ACHN (cell line): ENCODE measurements at places on chromosomes 7 and 10.

DNA sequence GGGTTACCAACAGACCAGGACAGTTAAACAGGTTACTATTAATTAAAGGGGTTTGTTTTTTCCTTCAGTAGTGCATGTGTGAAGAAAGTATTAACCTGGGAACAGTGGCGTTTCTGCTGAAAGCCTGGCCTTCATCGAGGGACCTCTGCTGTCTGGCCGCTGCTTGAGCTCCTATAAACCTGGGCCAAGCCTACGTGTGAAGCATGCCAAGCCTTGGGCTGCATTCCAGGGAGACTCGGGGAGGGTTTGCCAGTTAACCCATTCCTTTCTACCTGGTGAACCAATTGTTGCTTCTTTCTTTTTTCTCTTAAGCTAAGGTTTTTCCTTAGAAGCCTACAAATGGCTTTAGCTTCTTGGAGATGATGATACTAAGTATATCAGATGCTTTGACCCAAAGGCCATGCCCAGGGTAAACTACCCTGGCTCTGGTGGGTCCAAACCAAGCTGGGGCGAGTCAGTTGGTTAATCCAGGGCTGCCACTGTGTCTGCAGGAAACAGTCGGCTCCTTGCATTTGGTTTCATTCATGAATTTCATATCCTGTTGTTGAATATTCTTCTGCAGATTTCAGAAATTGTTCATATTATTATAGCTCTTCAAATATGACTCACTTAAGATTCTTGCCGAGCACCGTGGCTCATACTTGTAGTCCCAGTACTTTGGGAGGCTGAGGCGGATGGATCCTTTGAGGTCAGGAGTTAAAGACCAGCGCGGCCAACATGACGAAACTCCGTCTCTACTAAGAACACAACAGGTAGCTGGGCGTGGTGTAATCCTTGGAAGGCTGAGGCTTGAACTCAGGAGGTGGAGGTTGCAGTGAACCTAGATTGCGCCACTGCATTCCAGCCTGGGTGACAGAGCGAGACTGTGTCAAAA, 23.8 kb downstream of the PFKP start:
- DNase-seq, result peak; percentile 82

DNA sequence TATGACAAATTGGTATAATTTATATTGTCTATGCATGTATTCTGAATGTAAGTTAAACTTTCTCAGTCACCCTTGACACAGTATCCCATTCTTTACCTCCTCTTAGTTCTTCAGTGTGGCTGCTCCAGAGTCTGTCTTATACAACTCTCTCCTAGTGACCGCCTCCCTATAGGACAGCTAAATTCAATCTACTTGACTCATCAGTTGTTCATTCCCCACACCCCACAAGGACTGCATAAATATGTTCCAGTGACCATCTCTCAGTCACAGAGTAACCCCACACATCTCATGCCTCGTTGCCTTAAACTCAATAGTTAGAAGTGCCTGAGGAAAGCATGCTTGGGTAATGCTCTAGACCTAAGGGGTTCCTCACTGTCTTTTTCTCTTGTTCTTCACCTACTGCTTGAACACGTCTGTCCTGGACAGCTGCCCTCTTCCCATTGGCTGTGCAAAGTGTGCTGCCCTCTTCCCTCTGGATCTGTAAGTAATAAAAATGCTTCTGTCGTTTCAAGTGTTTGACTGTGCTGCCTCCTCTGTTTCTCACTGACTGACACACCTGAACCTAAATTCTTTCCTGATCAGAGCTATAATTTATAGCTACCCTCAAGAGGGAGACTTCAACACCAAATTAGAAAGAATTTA, 494.6 kb upstream of the GRM3 start:
- DNase-seq, result peak; percentile 3

DNA sequence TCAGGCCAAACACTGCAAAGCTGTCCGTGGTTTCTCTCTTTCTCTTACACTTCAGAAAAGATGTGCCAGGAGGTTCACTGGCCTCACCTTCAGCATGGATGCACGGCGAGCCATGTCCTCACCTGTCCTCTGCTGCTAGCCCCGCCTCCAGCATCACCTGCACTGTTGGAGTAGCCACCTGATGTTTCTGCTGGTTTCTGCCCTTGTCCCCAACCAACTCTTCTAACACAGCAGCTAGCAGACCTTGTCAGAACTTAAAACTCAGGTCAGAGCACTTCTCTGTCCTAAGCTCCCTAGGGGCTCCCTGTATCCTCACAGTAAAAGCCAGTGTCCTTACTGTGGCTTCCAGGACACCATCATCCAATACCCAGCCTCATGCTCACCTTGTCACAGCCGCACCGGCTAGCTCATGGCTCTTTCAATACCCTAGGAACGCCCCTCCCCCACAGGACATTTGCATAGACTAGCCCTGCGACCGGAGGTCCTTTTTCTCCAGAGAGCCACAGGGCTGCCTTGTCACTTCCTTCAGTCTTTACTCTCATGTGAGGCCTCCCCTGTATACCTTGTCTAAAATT, 15.2 kb downstream of the PALD1 start:
- no peak for DNase-seq

GRCh38 chr7:86470763-86471162, 172.9 kb upstream of the GRM3 start:
- DNase-seq, result no peak

GRCh38 chr10:29946953-29947700, 112.3 kb downstream of the JCAD start:
- DNase-seq, result peak; percentile 85

- DNase-seq, result no peak
Observed at GRCh38 chr7:132503415-132503814, 72.9 kb downstream of the PLXNA4 start.

DNA sequence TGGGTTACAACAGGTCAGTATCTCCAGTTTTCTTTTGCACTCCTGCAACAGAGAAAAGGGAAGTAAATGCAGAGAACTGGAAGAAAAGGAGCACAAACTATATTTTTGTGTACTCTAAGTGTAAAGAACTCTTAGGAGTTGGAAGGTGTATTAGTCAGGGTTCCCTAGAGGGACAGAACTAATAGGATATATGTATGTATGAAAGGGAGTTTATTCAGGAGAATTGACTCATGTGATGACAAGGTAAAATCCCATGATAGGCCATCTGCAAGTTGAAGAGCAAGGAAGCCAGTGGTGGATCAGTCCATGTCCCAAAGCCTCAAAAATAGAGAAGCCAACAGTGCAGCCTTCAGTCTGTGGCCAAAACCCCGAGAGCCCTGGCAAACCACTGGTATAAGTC, 22.6 kb upstream of the RAB18 start:
- DNase-seq, result no peak

- no peak for DNase-seq
Observed at GRCh38 chr10:48492201-48492600, 112.7 kb downstream of the ARHGAP22 start.

- no peak for DNase-seq
Observed at GRCh38 chr7:141238596-141239243, 164.9 kb downstream of the TMEM178B start.

- peak; percentile 40 for DNase-seq
Observed at GRCh38 chr7:27116031-27116961, 13.8 kb upstream of the HOXA2 start.

- no peak for DNase-seq
Observed at GRCh38 chr7:372546-372931, 82.6 kb downstream of the FOXL3 start.

DNA sequence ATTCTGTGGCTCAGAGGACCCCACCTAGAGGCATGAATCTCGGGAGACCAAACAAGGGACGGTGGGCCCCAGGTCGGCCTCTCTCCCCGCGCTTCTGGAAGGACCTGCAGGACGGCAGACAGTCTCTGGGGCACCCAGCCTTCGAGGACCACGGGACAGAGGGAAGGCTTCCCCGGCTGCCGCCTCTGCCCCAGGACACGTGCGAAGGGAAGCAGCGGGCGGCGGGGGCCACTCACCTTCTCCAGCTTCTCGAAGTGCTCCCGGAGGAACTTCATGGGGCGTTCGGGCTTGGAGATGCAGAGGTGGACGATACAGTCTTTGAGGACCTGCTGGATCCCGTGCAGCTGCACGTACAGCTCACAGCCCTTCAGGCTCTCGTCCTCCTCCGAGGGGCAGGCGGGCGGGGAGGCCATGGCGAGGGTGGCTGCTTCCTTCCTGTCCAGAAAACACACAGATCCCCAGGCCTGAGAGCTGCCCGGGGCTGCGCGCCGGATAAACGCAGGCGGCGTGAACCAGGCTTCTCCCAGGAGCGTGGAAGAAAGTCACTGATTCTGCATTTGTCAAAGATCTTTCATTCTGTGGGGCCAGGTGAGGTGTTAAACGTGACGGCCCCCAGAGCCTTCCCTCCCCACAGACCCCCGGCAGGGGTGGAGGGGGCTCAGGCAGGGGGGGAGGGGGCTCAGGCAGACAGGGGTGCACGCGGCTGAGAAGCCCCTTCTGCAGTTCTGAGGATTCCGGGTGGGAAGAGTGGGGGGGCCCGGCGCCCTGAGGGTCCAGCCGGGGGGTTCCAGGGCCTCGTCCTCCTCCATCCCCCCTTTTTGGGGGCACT, 15.2 kb upstream of the DNAAF5 start:
- no peak for DNase-seq

DNA sequence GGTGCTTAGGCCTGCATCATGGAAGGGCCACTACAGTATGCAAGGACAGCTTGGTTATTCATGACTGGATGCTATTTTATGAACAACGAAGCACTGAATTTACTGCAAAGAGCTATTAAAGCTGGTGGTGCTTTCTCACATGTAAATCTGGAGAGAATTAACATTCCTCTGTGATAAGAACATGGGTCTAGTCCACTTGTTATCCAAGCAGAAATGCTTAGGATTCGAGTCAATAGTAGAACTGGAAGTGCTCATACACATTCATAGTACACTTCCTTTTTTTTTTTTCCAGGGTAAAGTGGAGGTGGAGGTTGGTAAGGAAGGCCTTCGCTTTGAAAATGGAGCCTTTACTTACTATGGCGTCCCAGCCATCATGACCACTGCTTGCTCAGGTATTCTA, 35.0 kb downstream of the CNNM1 start:
- no peak for DNase-seq

DNA sequence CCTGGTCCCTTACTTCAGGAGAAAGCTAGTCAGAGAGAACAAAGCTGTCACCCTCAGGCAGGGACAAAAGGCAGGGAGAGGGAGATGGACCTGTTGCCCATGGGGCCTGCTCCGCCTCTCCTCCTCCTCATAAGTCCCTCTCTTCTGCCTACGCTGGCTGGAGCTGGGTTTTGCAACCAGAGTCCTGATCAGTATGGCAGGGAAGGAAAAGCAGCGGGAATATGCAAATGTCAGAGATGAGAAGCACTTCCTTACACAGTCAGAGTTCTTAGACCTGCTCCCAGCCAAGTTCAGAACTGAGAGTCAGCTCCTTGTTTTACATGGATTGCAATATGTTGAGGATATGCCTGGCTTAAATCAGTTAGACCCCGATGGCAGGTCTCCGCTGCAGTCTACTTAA, 231.1 kb downstream of the ADAM12 start:
- no peak for DNase-seq

- DNase-seq, result no peak
Observed at GRCh38 chr7:26553582-26553981, 261.9 kb downstream of the SNX10 start.

- DNase-seq, result peak; percentile 42
Observed at GRCh38 chr7:49099587-49100326, 175.4 kb downstream of the CDC14C start.

DNA sequence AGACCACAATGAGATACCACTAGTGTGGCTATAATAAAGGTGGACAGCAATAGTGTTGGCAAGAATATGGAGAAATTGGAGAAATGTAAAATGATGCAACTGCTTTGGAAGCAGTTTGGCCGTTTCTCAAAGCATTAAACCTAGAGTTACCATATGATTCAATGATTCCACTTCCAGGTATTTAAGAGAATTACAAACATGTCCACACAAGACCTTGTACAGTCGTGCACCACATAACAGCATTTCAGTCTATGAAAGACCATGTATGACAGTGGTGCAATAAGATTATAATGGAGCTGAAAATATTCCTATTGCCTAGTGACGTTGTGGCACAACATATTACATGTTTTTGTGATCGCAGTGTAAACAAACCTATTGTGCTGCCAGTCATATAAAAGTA, 29.6 kb downstream of the CCDC172 start:
- no peak for DNase-seq

- DNase-seq, result no peak
Observed at GRCh38 chr7:6338551-6339274, 66.3 kb upstream of the CYTH3 start.

- no peak for DNase-seq
Observed at GRCh38 chr7:44547536-44548231, 6.6 kb upstream of the NPC1L1 start.

DNA sequence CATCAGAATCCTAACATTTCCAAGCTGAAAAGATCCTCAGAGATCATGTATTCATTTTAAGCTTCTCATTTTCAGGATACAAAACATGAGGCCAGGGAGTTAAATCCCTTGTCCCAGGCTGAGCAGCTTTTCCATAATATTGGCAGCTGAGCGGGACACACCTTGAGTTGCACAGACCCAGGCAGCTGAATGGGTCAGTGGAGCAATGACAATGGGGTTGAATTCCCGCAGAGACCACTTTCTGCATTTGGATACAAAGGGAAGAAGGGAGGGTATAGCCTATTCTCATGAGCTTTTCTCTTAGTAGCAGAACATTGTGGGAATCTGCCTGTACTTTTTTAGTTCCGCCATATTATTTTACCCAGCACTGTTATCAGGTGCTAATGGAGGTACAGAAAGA, 49.5 kb downstream of the PRR15 start:
- no peak for DNase-seq

DNA sequence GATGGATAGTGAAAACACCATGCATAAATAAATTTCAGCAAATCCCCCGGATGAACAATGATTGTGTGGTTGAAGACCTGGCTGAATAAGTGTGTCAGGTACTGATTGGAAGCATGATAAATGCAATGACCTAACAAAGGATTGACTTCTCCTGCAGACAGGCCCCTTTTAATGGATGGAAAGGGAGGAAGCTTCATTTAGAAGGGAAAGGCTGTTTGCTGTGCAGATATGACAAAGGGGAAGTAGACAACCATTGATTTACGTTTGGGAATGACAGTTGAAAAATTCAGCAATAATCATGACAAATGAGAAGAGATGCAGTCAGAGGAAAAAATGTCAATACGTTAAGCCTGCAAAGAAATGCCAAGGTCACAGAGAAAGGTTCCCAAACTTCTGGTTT, 503.8 kb downstream of the LRMDA start:
- DNase-seq, result no peak

DNA sequence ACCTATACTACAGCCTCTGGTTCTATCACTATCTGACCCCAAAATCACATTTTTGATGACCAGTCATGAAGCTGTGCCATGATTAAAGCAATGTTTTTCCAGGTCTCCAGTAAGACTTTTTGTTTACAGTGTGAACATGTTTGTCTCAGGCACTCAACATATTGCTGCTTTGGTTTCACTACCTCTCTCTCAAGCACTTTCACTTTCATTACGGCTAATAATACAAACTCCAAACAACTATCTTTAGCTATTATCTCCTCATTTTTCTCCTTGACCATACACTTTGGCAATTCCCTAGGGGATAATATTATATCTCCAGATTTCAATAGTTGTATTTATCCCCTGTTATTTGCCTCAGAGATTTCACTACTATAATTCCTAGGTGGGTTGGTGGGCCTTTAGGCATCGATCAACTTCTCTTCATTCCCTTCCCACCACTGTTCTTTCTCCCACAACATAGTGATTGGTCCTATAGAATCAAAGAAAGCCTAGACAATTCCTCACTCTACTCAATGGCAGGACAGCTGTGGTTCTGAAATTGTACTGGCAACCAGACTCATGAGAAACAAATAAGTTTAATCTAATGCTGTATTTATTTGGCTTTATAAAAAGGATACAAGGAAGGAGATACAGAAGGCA, 261.4 kb upstream of the ZWINT start:
- DNase-seq, result peak; percentile 53

- DNase-seq, result no peak
Observed at GRCh38 chr10:124700293-124701037, 43.7 kb downstream of the FAM53B start.
